T follicular helper cell (primary cell): ENCODE measurements at places on chromosomes 6 and 20.
A peak's percentile ranks its signal among the peaks of the same experiment; 100 is the strongest.

- no peak for DNase-seq
These were observed 132.2 kb downstream of the TAF4 start for GRCh38 chr20:61933481-61933950.

GRCh38 chr6:129638055-129638684 lies 71.8 kb downstream of the ARHGAP18 start:
- no peak for DNase-seq

DNA sequence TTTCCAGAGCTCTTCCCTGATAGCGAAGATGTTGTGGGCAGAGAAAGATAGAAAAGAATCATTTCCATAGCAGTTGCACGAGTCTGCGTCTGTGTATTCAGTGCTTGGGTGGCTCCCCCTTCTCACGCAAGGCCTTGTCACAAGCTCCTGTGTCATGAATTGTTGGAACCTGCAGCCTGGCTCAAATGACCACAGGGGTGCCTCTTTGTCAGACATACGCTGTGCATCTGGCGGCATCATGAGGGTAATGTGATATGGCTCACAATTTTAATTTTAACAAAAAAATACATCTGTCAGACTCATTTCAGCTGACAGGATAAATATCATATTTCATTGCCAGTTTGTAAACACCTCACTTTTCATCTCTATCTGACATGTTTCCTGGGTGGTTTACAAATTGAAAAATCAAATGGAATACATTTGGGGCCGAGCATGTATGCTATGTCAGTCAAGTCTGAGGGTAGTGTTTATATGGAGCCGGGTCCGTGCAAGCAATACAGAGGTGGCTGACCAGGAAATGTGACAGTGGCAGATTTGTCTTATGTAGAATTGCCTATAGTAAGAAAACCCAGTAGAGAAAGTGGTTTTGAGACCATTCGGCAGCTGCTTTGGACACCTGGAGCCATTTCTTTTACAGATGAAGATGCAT lies 90.9 kb downstream of the CAP2 start:
- DNase-seq = no peak

DNA sequence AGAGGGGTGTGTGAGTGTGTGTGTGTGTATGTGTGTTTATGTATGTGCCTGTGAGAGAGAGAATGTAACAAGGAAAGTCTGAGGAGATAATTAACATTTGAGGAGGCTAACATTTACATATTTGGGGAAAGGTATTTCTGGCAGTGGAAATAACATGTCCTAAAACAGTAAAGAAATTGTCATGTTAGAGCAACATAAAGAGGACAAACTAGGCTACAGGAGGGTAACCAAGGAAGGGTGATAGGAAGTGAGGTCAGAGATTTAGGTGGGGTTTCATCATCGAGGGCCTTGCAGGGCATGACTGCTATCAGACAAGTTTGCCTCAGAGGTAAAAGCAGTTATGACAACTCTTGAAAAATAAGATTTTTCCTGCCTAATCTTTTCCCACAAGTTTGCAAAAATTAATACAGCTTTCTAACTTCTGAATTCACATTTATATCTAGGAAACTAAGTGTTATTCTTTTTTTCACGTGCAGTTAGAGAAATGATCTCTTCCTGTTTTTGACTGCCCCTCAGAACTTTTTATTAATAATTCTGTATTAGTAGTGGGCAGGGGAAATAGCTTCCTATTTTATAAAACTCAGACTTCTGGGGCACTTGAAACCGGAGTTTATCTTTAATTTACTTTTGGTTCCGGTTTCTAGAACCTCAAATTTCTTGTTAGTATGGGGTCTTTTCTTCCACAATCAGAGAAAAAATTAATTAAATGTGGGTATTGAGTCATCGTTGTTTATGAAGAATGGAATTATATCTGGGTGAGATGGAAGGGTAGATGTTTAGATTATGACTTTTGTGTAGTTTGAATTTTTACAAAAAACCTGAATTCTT lies 30.5 kb upstream of the RHAG start:
- DNase-seq = no peak

DNA sequence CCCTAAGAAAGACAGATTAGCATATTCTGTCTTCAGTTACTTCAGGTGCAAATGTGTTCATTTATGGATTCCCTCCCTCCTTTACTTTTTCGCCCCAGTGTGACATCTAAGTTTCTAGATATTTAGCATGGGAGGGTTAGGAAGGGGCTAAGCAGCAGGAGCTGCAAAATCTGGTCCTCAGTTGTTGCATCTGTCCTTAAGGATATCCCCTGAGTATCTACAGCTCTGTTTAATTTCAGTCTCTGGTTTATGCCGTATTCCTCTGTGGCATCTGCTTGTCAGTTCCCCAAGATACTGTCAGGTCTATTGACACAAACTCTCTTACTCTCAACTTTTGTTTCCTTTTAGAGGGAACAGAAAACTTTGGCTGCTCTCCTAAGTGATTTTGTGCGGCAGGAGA lies 754.6 kb upstream of the MAP3K7 start:
- no peak for DNase-seq

- no peak for DNase-seq
These were observed 39.4 kb upstream of the PMEPA1 start for GRCh38 chr20:57749131-57749690.

GRCh38 chr20:7996898-7997297 lies 22.7 kb downstream of the TMX4 start:
- DNase-seq = no peak

DNA sequence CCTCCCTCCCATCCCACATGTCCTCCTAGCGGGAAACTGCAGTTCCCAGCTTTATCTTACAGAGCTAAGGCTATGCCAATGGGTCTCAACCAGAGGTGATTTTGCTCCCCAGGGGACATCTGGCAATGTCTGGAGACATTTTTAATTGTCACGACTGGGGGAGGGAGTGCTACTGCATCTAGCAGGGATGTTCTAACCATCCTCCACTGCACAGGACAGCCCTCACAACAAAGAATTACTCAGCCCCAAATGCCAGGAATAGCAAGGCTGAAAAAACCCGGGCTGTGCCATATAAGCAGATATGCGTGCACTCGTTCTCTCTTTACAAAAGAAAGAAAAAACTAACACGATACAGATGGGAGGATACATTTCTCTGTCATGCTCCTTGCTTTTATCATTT lies 8.5 kb downstream of the MRPS18A start:
- no peak for DNase-seq

GRCh38 chr6:133567636-133568035 lies 321.3 kb upstream of the TCF21 start:
- no peak for DNase-seq

GRCh38 chr6:107185391-107185970 lies 70.2 kb upstream of the BEND3 start:
- DNase-seq = no peak

- DNase-seq = no peak
These were observed 46.9 kb downstream of the TRAF3IP2 start for GRCh38 chr6:111558690-111559187.

- no peak for DNase-seq
These were observed 103.5 kb upstream of the SIRPG start for GRCh38 chr20:1761116-1761515.

DNA sequence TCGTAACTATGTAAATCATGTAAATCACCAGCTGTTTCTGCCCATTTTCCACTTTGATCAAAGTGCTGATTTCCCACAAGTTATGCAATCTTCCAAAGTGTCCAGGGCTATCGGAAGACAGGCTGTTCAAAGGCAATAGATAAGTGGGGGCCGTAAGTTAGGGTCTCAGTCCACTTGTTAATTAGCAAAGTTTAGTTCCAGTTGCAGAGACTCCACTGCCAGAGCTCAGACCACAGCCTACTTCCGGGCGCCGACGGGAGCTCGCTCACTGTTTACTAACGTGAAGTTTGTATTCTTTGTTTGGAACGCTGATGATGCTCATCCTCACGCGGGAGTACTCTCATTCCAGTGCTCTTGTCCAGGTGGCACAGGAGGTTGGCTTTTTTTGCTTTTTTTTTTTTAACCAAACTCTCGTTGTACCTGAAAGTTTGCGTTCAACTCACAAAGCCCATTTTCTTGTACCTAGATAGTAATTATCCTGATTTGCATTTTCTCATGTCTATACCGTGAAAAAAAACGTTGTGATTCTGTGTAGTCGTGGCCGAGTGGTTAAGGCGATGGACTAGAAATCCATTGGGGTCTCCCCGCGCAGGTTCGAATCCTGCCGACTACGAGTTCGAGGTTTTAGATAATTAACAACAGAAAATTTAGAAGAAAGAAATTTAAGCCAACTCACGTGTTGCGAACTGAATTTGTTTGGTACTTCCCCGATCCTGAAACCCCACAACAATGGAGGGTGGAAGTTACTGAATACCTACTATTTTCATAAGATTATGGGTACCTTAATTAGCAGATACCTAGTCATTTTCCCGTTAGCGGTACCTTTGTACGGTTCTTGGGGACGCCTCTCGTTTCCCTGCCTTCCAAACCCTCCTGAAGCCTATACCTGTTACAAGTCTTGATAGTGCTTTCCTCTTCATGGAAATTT lies 29.9 kb upstream of the ZNF184 start:
- DNase-seq = peak; percentile 42

DNA sequence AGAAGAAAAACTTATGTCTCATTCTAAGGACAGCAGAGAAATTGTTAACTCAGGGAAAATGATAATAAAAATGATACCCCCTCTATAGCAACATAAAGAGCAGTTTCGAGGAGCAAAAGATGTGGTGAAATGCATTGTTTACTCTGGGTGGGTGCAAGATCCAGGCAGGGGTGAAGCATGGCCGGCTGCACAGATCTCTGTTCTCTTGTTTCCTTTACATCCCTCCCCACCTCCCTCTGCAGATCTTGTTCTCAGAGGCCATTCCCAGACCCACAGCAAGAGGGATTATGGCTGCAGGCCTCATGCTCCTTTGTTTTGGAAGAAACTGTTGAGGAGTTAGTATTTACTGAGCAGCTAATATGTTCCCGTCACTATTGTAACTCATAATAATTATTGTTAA lies 1.8 kb downstream of the BTN3A1 start:
- DNase-seq = no peak

- DNase-seq = no peak
These were observed 17.8 kb downstream of the QKI start for GRCh38 chr6:163432300-163432699.

DNA sequence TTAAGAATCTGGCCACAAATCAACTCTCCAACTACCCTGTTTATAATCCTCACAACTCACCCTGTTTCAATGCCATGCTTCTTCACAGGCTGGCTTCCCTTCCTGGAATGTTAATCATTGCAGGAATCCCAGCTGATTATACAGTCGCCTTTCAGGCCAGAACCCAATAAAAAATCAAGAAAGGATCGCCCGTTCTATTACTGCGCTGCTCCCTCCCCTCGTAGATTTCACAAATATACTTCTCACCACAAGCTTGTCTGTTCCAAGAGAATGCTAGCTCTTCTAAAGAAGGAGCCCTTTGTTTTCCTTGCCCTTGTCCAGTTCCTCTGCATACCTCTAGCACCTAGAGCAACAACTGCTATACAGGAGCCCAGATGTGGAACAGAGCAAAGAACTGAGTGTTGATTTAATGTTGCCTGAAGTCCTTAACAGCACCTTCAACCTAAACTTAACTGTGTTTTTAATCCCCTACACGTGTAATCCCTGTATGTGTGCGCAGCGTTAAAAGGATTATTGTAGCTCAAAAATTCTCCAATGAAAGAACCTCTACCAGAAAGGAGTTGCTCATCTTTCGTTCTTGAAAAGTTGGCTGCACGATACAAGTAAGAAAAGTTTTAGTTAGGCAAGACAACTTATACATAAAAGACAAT lies 988 bp downstream of the ECHDC1 start:
- DNase-seq = no peak

GRCh38 chr6:129432738-129433137 lies 277.2 kb downstream of the ARHGAP18 start:
- no peak for DNase-seq

- no peak for DNase-seq
These were observed 108.8 kb downstream of the ASXL1 start for GRCh38 chr20:32466739-32467505.

DNA sequence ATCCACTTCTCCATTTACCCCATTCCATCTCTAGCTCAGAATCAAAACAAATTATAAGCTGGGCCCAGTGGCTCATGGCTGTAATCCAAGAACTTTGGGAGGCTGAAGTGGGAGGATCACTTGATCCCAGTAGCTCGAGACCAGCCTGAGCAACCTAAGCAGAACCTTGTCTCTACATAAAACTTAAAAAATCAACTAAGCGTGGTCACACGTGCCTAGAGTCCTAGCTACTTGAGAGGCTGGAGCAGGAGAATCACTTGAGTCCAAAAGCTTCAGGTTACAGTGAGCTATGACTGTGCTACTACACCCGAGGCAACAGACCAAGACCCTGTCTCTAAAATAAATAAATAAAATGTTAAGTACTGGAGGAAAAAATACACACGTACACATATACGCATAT lies 74.7 kb upstream of the RUNX2 start:
- DNase-seq = no peak

DNA sequence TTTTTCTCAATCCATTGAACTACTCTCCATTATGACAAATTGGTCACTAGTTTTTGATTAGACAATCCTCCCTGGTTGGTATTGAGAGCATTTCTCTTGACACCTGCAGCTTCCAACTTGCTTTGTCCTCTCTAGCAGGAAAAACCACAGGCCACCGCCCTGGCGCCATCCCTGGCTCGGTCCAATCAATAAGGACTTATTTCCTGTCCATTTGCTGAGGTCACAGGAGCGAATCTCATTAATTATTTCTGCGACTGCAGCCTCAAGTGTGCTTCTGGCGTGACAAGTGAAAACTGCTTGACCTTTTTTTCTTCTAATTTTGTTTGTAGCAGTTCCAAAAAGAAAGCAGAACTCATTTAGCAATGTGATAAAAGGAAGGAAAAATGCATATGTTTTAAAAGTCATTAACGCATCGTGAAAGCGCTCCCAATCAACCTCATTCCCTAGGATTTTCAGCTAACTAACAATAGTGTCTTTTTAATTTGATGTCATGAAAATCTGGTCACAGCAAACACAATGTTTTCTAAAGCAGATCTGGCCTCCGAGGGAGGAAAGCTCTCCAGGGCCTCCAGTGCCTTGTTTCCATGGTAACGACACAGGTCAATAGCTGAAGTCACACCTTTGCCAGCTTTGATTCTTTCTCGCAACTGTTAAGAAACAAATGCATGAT lies 39.0 kb upstream of the BEND3 start:
- DNase-seq = no peak

DNA sequence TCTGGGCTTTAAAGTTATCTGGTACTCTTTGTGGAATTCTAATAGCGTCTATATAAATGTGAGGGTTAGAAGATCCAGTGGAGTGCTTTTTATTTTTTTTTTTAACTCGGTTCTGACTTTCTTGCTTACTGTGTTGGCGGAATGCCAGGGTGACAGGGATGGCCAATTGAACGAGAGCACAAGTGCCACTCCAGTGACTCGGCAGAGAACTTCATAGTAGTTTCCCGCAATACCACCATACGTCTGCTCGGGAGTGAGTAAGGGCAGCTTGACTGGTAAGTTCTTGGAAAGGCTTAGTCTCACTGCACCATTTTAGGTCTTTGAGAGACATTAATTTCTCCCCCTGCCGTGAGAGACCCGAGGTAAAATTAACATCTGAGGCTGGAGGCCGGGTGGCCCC lies 49.4 kb upstream of the TULP1 start:
- no peak for DNase-seq

DNA sequence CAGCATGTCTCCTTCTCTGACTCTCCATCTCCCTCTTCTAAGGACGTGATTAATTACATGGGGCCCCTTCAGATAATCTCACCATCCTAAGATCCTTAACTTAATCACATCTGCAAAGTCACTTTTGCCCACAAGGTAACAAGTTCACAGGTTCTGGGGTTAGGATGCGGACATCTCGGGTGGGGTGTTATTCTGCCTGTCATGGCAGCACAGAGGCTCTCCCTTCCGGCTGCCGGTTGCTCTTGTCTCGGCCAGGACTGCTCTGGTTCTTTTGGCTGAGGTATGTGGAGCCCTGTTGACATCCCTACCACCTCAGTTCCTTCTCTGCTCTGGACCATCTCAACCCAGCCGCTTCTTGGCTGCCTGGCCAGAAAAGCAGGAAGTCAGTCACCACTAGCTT lies 4.2 kb upstream of the CST11 start:
- DNase-seq = no peak
